ENCODE measurements at places on chromosomes 16 and 17.

- DNase-seq: no peak
These were observed 88.7 kb downstream of the TRIM37 start for GRCh38 chr17:59018019-59018418.

DNA sequence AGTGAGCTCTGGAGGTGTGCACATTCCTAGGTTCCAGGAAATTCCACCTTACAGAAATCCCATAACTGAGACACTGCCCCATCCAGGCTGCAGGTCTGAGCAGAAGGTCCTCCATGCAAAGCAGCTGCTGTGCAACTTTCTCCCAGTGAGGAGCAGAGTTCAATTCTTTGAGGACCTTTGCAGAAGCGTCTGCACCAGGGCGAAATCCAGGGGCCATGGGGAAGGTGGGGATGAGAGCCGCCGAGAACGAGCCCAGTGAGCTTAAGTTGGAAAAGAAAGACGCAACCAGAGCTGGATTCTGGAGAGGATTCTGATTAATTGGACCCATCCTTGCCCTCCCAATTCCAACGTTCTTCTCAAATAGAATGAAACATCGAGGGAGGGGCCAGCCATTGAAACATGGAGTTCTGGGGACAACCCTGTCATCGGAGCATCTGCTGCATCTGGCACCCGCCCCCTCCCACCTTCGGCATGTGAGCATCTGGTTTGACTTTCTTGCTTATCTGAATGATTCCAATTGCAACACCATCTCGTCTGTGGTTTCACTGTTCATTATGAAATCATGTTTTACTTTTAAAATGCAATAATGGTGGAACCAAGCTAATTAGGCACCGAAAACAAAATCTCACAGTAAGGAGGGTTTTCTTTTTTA is 190.6 kb upstream of the FOXF1 start:
- DNase-seq: no peak

DNA sequence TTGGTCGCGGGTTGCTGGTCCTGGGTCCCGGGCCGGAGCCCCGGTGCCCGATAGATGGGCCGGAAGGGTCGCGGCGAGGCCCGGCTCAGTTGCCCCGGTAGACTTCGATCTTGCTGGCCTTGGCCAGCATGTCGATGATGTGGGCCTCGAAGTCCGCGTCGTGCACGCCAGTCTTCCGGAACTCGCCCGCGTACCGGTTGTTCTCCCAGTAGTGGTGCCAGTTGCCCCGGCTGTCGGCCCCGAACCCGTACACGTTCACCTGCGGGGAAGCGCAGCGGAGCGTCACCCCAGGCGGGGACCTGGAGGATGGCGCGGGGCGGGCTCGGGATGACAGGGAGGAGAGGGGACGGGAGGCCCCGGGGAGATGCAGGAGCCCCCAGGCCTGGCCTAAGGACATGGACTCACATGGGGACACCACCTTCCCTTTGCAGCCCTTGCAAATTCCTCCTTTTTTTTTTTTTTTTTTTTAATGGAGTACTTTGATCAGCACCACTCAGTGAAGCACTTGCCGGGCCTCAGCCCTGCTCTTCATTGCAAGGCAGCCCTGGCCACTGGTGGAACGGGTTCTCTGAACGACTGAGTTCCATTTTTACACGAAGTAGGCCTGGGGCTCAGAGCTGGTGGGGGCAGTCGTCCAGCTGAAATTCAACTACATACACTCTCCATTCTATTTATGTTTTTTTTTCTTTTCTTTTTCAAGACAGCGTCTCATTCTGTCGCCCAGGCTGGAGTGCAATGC is 35.1 kb downstream of the DDX19A start:
- no peak for DNase-seq

DNA sequence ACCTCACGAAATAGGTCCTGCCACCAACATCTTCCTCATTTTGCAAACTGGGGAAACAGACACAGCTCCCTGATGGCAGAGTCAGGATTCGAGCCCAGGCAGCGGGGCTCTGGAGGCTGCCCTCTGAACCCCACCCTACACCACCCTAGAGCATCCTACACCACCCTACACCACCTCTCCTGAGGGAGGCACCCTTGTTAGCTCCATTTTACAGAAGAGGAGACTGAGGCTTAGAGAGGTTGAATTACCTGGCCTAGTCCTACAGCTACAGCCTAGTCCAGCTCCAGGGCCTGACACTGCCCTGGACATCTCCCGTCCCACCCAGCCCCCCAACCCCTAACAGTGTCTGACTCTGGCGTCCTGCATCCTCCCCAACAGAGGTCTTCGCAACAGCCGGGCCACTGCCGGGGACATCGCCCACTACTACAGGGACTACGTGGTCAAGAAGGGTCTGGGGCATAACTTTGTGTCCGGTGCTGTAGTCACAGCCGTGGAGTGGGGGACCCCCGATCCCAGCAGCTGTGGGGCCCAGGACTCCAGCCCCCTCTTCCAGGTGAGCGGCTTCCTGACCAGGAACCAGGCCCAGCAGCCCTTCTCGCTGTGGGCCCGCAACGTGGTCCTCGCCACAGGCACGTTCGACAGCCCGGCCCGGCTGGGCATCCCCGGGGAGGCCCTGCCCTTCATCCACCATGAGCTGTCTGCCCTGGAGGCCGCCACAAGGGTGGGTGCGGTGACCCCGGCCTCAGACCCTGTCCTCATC is 3.2 kb upstream of the NECAB2 start:
- no peak for DNase-seq

DNA sequence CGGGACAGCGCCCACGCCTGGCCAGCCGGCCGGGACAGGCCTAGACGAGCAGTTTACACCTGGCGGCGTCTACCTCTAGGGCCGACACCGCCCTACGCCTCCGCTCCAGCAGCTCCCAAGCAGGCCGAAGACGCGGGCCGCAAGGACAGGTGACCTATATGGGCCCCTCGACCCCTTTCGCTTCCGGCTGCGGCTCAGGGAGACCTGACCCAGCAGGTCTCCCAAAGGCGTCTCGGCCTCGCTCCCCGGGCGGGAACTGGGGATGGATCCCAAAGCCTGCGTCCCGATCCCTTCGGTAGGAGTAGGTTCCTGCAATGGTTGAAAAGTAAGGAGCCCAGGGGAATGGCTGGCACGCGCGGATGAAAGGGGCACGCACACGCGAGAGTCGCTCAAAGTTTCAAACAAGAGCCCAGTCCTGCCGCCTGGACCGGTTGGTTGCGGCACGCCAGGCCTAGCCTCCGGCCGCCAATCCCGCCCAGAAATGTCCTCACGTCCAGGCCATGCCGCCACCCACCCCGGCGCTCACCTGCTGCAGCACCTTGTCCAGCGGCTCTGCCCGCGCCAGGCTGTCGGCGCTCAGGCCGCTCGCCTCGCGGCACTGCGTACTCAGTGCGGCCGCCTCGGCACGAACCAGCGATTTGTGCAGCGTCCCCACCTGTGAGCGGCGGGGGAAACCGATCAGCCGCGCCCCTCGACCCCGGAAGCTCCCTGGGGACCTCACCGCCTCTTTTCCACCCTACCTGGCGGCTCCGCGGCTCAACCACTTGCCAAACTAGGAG is 630 bp downstream of the ESRP2 start:
- DNase-seq: no peak

DNA sequence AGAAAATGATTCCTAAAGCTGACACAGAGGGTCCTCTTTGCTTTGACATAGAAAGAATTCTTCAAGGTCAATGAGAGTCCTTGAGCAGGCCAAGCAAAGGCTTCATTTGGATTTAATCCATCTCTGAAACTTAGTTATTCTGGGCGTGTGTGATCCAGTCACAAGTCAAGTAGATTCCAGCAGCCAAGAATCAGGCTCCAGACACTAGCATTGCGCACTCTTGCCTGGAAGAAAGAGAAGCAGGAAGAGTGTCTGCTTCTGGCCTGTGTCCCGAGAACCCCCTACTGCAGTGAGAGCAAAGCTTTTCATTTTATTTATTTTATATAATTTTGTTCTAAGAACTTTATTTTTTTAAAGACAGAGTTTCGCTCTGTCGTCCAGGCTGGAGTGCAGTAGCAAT is 88.2 kb upstream of the CACNG5 start:
- no peak for DNase-seq

Data from NCI-H446 (cell line).